Memory B cell (primary cell): ENCODE measurements at places on chromosomes 2 and 18.
A peak's percentile ranks its signal among the peaks of the same experiment; 100 is the strongest.

GRCh38 chr2:233153146-233153798, 93.1 kb downstream of the INPP5D start:
- no peak for DNase-seq

- no peak for DNase-seq
Observed at GRCh38 chr2:236872981-236873380, 212.7 kb upstream of the COPS8 start.

DNA sequence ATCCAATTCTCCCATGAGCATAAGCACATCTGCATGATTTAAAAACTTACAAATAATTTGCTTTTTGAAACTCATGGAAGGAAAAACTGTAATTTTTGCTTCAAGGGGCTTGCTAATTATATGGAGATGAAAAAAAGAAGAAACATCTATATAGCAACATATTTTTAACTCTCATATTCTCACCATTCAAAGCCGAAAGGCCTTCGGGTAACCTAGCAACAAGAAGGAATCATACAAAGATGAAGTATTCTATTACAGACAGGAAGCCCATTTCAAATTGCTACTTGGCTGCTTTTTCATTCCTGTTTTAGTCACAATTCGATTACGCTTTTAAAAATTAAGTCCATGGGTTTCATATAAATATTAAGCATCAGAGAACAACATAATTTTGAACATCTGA, 39.2 kb upstream of the RNU4ATAC start:
- DNase-seq: no peak

DNA sequence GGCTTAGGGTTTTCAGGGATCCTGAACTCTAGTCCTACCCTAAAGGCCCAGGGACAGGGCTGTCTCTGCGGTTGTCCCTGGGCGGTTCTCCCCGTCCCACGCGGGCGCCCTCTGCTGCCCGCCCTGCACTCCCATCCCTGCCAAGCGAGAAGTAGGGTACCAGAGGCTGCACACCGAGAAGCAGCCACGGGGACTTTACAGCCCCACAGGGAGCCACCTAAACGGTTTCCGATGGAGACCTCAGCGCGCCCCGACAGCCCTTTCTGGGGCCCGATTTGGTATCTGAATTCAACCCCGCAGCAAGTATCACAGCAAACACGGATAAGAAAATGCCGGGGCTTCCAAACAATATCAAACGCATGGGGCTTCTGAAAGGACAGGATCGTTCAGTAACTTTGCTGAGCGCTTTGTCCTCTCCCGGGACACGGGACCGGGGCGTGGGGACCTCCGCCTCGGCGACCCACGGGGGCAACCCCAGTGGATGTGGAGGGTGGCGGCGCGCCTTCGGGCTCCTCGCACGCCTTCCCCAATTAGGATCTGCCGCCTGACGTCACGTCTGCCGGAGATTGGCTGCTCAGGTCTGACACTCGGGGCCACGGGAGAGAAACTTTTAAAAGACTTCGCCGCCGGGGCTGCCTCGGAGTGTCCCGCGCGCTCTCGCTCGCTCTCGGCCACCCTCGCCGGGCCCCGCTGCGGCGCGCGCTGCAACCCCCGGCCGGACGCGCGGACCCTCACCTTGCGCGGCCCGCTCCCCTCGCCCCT, at the start of gene LTBP1:
Gene LTBP1 (plus strand): TSS at position 640 of the 762 bp plus-strand sequence. CDS start 372 bp downstream, outside the sequence.
- DNase-seq: peak; percentile 51

GRCh38 chr2:239905884-239906654, 119.1 kb downstream of the NDUFA10 start:
- DNase-seq: peak; percentile 8

DNA sequence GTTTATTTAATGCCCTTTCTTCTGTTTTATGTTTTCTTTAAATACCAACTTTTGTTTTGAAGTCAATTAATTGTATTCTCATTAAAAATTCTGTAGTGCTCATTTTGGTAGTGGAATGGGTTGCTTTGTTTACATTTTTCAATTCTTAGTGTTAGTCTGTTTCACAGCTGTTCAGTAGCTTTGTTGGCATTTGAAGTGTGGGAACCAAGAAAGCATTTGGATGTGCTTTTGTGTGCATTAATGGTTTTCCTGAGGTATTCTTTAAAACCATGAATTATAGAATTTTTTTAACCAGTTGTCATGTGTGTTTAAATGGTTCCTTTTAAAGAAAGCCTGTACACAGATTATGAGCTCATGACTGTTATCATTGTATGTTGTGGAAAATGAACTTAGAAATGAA, 19.7 kb downstream of the MIB1 start:
- DNase-seq: no peak

DNA sequence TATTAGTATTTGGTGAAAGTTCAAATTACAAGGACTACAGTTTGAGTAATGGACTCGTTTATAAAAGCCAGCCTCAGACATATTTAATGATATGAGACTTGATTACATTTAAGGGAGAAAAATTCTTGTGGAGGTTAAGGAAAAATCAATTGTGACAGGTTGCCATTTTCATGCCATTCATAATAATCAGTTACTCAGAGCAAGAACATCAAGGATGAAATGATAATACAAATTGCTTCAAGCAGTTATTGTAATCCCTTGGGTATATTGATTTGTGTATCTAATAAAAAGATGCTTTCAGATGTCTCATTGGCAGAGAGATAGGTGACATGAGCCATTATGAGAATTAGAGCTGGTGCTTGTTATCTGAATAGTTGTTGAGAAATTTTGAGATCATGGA, 153.6 kb downstream of the ATP9B start:
- no peak for DNase-seq

- DNase-seq: no peak
Observed at GRCh38 chr2:65489269-65489668, 56.9 kb upstream of the SPRED2 start.

DNA sequence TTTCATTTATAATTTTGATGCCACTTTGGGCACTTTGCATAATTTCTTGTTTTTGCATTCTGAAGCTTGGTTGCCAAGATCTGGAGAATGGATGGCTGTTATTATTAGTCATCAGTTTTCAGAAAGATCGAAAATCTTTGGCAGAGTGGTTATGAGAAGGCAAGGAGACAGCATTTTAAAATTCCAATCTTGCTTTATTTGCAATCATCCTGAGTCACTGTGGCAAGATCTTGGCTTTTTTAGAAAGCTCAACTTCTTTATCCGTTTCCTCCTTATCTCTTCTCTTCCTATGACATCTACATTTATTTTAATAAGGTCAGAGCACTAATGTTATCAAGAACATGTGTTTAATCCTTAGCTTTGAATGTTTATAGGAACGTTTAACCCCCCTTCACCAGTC, 31.1 kb upstream of the EIF2AK3 start:
- no peak for DNase-seq
